ENCODE measurements at places on chromosomes 2 and 18.

DNA sequence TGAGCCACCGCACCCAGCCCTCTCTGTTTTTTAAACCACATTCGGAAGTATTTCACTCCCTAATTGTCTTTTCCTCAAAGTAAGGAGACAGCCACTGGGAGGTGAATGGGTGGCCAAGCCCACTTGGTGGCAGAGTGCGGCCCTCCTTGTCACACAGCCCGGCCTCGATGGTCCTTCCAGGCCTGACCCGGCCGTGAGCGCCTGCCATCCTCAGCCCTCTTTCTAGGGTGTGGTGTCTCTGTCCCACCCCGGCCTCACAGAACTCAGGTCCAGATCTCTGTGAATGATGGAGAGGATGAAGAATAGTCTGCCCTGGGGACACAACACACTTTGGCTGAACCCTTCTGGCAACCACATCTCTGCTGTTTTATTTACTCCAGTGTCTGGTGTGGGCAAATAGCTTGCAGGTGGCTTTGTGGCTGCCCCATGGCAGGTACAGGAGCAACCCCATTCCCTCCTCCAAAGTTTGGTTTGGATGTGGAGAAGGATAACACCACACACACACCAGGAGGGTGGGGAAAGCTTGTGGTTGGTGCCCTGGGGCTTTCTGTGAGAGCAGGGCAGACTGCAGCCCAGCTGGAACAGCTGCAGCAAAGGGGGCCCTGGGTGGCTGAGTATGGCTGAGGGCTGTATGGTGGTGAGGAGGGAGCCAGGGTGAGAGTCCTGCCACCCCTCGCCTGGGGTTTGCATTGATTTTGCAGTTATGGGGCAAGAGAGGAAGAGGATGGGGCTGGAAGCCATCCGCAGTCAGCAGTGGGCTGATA, 88.6 kb downstream of the FAM168B start:
- DNase-seq: no peak

DNA sequence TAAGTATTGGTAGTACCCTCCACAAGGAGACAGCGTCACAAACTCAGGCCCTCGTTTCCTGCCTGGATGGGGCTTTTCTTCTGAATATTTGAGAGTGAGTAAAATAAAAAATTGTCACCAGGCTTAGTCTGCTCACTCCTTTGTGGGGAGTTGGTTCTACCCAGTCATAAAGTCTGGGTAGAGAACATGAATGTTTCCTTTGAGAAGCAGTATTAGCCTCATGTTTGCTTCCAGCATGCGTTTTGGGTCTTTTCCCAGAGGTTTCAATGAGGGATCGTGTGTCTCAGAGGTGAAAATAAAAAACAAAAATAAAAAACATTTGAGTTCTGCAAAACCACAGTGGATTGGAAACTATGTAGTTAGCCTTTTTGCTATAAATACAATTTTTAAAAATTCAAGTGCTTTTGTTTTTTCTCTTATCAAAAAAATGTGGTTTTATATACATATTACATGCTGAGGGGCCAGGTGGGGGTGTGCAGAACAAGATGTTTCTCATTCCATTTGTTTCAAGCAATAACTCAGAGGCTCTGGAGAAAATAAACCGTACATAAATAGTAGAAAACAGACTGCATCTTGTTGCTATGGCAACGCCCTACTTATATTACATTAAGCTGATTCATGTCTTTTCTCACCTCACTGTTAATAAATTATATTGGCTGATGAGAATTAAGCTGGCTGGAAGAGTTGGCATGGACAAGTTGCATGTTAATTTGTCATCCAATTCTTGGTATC, 225.4 kb upstream of the FBXO11 start:
- DNase-seq: no peak

- no peak for DNase-seq
These were observed 26.8 kb upstream of the SP3 start for GRCh38 chr2:173991856-173992588.

- no peak for DNase-seq
These were observed 213.1 kb downstream of the IKZF2 start for GRCh38 chr2:212938144-212938793.

- peak; percentile 44 for DNase-seq
These were observed 638 bp downstream of the ST3GAL5 start for GRCh38 chr2:85888020-85888683.
